ENCODE measurements at places on chromosomes 3 and 15.

GRCh38 chr3:126036056-126036549, 47.8 kb downstream of the SLC41A3 start:
- DNase-seq: no peak

DNA sequence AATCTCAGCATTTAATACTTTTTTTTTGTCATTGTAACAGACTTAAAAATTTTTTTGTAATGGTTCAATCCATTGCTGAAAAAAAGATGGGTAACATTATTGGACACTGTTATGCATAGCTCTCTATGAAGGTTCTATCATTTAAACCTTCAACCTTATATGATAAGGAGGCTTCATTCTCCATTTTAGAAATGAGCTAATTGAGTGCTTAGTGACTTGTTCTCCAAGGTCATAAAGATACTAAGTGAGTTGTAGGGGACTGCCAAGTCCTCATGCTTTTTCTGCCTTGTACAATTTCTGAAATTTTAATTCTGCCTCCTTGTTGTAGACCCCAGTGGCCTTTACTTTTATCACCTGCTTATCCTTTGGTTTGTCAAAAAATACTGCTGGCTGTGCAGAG, 56.7 kb downstream of the MGA start:
- no peak for DNase-seq

GRCh38 chr15:96209285-96209735, 121.2 kb upstream of the NR2F2 start:
- no peak for DNase-seq

DNA sequence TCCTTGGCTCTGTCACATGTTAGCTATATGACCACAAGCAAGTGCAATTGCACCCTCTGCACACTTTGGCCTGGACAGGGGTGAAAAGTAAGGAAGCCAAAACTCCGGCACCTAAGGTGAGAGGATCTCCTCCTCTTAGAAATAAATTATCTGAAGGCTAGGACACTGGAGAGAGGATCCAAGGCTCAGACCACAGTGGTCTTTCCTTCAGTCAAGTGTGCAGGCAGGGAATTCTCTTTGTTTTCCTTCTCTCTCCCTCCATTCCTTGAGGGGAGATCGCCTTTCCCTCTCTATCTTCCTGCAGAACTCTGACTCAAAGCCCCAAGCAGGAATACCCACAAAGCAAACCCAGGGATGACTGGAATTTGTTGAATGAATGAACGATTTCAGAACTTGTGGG, 3.1 kb upstream of the MEGF11 start:
- no peak for DNase-seq

Data from NCI-H1417 treated with DMSO at 0.1 percent for 48 hours (cell line).